ENCODE measurements at places on chromosomes 11 and 22.

- DNase-seq: no peak
Observed at GRCh38 chr11:72141066-72141465, 5.5 kb downstream of the FOLR3 start.

- DNase-seq: no peak
Observed at GRCh38 chr11:17452668-17453067, 24.0 kb downstream of the ABCC8 start.

DNA sequence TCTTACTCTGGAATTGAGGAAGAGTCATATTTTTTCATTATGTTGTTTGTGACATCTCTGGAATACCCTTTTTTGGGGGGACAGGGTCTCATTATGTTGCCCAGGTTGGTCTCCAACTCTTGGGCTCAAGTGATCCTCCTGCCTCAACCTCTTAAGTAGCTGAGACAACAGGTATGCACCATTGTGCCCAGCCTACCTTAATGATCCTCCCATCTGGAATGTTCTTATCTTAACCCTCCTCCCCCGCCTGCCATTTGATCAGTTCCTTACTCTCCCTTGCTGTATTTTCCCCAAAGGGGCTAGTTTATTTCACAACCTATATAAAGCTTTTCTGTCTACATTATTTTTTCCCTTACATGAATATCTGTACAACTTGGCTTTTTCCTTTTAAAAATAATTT lies 594.7 kb downstream of the METTL15 start:
- DNase-seq: no peak

DNA sequence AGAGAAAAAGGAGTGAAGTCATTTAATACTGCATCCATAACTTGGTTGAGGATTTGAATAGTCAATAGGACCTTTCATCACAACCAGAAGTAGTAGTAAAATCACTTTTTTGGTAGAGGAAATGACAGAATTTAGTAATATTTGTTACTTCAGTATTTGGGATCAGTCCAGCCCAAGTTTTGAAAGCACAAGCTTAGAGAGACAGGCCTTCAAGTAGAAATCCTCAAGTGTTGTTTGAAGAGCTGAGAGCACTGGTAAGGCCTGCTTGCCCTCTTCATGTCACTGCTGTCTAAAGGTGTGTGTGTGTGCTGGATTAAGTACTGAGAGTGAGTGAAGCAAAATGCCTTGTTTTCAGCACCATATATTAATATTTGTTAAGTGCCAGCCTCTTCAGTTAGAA lies 137.3 kb downstream of the WNT11 start:
- DNase-seq: no peak

GRCh38 chr22:25064894-25065560 lies 112.5 kb downstream of the KIAA1671 start:
- no peak for DNase-seq

DNA sequence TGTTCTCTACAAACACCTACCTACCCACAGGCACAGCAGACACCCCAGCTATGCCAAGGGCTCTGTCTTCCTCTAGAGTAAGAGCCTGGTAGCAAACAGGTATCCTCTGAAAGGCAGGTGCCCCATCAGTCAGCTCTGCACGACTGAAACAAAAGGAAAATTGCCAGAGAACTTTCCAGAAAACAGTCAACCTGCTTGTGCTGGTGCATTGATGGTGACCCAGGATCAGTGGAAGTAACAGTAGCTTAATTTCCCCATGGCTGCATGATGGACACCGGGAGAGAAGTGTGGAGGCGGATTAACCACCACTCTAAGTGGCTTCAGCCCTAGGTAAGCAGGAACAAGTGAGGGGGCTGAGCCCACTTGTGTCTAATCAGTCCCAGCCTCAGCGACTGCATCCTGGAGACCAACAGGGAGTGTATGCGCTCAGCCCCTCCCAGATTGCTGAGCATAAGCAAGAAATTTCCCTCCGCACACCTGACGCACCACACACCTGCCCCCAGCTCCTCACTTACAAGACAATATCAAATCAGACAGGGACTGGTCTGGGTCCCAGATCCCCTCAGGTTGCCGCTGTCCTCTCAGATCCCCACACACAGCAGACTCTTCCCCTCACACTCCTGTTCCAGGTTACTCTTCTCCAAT lies 70.7 kb upstream of the IGLL5 start:
- no peak for DNase-seq

DNA sequence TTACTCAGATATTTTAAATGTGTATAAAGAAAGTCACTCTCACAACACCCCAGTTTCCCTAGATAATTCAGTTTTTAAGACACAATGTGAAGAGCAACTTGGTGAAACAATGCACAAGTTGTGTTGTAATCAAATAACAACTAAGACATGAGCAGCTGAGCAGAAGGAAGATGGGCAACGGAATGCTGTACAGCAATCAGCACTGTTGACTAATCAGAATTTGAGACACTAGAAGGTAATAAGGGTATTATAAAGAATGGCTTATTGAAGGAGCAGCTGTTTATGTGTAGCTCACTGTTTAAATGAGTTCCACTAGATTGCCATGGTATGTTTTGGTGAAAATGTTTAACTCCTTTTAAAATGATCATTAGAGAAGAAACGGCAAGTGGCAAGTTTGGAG lies 60.1 kb downstream of the SOX6 start:
- no peak for DNase-seq
